ENCODE measurements at places on chromosomes 4 and X.

- DNase-seq, result no peak
Observed at GRCh38 chr4:126582737-126583136, 1050.0 kb upstream of the INTU start.

GRCh38 chr4:174023641-174024040 lies 259.8 kb downstream of the FBXO8 start:
- no peak for DNase-seq

DNA sequence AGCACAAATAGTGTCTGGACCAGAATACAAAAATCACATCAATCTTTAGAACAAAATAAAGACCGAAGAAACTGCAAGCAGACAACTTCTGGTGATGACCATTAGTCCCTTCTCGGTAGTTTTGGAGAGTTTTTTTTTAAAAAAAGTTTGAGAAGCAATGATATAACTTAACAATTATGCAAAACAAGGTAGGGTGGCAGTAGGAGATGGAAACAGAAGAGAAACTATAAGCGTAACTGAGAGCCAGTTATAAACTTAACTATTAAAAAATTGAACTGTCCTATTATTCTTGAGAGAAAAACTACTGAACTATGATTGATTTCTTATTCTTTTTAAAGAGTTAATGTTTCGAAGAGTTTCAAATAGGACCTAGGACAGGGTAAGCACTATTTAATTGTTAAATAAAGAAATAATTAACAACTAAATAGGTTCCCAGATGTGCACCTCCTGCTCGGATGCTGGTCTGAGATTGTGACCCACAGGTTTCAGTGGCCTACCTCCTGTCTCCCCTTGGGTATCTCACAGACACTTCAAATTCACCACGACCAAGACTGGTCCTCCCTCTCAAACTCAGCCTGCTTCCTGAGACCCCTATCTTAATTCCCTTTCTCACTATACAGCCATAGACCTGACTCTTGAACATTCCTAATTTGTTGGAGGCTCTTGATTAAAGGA lies 81.3 kb downstream of the LEF1 start:
- no peak for DNase-seq

DNA sequence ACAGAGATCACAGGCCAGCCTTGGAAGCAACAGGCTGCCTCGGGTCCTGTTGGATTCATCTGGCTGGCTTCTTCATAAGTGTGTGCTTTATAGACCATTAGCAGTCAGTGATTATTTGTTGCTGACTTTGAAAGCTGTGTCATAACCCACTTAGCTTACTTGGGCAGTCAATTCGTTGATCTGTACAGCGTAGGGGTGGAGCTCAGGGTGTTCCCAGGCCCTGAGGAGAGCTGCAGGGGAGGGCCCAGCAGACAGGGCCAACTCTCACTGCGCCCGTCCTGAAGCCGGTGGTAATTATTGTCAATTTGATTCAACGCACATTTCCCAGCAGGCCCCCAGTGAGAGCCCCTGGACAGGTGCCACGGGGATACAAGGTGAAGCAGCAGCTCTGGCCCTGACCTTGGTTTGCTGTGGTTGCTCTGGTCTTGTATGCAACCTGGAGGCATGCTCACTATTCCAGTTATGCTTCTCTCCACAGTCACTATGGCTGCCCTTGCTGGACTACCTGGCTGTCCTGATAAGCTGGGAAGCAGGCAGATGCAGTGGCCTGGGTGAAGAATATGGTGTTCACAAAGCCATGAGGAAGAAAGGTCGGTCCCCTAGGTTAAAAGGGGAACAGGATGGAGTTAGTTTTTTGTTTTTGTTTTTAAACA lies 40.1 kb upstream of the HMGB3 start:
- no peak for DNase-seq

GRCh38 chrX:17732138-17732783 lies 5.0 kb upstream of the SCML1 start:
- no peak for DNase-seq

DNA sequence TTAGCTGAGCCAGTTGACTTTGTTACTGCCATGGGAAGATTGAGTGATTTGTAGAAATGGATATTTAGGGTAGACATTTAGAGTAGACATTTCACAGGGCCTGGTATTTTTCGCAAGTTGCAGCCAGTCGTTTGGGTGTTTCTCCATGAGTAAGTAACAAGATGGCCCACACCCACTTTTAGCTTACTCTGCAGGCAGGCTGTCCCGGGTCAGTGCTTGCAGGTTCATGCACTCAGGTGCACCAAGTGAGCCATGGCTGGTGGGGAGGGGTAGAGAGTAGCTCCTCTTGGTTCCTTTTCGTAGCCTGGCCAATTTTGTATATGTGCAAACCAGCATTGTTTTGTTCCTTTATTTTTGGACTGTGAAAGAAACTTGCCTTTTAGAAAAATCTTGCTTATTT lies 145.6 kb downstream of the POLA1 start:
- no peak for DNase-seq

GRCh38 chr4:20493761-20494353 lies 206.4 kb upstream of the PACRGL start:
- DNase-seq, result no peak

GRCh38 chr4:138576684-138577083 lies 334.5 kb upstream of the SLC7A11 start:
- no peak for DNase-seq

- DNase-seq, result no peak
Observed at GRCh38 chr4:41185614-41186592, 28.4 kb downstream of the APBB2 start.

- DNase-seq, result no peak
Observed at GRCh38 chrX:91066104-91066503, 368.5 kb upstream of the PABPC5 start.

- DNase-seq, result no peak
Observed at GRCh38 chrX:118520216-118521206, 24.9 kb downstream of the DOCK11 start.

GRCh38 chr4:164428561-164428960 lies 325.4 kb upstream of the SMIM31 start:
- no peak for DNase-seq
